ENCODE measurements at places on chromosomes 3 and 15.

DNA sequence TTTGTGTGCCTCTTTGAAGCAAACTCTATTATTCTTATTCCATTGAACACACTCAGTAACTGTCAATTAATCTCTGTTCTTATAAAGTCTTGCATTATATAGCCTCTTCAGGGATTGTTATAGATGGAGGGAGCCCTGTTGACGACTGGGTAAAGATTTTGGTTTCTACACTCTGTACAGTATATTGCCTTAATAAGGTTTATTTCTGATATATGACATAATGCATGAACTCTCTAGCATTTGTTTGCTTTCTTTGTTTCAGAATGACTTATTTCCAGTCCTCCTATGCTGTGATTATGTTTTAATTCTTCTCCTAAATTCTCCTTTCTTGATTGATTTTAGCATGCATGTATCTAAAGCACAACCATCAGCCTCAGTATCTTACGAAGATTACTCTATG lies 494.9 kb downstream of the DIPK2A start:
- DNase-seq = no peak

GRCh38 chr3:40996827-40997710 lies 202.2 kb upstream of the CTNNB1 start:
- DNase-seq = no peak

- no peak for DNase-seq
Measured at GRCh38 chr3:43361077-43361476, 74.7 kb downstream of the SNRK start.

- DNase-seq = no peak
Measured at GRCh38 chr15:33902043-33902442, 66.3 kb upstream of the CHRM5 start.

All from A549 (cell line).